Hematopoietic multipotent progenitor cell treated with erythropoietin and hydrocortisone succinate and interleukin-3 and kit ligand, for 4 days (in vitro differentiated cells): ENCODE measurements at places on chromosomes 1 and 21.

DNA sequence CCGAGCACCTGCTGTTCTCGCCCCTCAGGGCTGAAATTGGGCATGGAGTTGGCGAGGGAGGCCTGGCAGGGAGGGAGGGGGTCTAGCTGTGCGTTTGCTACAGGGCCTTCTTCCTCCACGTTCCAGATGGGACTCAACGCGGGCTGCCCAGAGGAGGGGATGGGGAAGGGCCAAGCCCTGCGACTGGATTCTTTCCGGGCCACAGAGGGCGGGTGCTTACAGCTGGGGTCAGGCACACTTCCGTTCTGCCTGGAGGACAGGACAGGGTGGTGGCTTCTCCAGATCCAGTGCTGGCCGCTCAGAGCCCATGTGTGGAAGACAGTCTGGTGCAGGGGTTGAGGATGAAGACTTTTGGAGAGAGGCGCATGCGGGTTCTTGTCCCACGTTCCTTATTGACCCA, 90.0 kb downstream of the EDEM3 start:
- no peak for DNase-seq

GRCh38 chr1:86119214-86119764, 37.3 kb downstream of the COL24A1 start:
- no peak for DNase-seq

DNA sequence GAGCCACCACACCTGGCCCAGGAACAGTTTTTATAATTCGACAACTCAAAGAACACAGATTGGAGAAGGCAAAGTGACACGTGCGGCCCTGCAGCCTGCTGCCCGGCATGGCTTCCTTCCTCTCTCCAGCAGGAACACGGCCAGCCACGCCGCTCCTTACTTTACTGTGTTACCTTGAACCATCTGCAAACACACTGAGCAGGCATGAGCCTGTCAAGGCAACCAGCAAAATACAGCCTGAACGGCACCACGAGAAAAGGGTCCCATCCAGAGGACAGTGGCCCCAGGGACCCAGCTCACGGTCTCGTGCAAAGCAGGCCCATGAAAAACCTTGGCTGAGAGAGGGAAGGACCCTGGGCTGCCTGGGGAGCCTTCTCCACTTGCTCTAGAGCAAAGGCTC, 38.8 kb downstream of the NPHP4 start:
- no peak for DNase-seq

DNA sequence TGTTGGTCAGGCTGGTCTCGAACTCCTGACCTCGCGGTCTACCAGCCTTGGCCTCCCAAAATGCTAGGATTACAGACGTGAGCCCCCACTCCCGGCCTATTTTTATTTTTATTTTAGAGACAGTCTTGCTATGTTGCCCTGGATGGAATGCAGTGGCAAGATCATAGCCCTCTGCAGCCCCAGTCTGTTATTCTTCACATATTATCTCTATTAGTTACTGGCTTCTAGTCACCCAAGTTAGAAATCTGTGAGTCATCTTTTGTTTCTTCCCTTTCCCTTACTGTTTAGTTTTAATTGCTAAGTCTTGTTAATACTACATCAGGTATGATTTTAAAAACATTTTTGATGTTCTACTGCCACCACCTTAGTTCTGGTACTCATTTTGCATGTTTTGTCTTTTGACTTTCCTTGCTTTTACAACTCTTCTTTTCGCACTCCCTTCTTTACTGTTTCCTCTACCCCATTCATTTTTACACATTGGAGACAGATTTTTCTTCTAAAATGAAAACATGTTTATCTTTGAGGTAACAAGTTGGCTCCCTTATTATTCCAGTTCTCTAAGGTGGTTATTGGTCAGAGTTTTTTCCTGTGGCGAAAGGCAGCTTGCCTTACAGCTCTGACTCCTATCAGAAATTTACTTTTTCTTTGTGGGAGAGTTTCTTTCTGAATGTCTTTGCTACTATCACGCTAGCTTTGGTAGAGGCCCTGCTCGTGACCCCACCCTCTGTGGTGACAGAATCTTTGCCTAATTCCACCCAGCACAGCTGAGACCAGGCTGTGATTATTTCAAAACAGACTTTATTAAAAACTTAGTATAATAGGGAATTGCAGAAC, 19.5 kb downstream of the ZMYM4 start:
- DNase-seq = no peak

DNA sequence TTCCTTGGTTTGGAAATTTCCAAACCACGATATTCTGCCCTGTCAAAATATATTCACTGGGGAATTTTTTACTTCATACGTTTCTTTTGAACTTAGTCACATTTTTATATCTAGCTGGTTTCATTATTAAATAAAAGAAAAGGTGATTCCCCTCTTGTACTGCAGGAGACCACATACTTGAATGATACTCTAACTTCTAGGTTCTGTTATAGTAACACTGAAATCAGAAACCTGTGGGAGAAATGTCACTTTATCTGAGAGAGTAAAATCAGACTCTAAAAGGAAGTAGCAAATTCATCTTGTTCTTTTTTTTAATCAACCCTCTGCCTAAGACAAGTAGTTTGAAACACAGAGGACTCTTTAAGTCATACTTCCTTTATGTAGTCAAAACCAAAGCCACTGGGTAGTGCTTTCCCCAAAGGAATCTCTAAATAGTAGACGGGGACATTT, 34.4 kb downstream of the MRPL39 start:
- peak; percentile 45 for DNase-seq
